CD4-positive, alpha-beta T cell (primary cell): ENCODE measurements at places on chromosomes 16 and 17.

- no peak for DNase-seq
These were observed 1.0 kb downstream of the KIFC3 start for GRCh38 chr16:57801098-57801808.

DNA sequence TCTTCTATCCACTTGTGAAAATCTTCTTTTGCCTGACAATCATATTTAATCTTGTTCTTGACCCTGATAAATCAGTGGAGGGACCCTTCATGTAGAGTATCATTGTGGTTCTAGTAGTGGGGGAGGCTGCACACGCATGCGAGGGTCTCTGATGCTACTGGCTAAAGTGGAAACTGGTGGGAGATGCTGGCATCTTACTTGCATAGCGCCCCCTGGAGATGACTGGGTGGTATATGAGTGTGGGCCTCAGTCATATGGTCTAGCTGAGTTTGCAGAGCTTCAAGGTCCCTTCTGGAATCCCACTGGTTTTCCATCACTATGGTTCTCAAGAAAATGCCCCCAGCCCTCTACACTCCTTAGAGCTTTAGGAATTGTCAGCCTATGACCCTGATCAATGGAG is 236.4 kb upstream of the AXIN2 start:
- no peak for DNase-seq

DNA sequence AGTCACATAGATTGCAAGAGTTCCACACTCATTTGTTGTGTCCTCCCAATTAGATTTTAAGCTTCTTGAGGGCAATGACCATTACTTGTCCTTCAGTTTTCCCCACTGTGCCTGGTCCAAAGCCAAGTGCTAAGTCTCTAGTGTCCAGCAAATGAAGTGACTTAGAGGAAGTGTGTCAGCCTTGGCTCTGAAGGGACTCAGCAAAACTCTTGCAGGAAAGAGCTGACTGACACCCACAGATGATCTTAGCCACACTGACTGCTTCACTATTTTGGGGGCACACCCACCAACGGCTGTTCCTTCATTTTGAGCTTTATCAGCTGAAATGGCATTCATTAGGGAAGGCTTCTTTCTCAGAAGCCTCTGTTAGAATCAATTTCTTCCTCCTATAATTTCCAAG is 358.1 kb downstream of the UTP18 start:
- DNase-seq = no peak

DNA sequence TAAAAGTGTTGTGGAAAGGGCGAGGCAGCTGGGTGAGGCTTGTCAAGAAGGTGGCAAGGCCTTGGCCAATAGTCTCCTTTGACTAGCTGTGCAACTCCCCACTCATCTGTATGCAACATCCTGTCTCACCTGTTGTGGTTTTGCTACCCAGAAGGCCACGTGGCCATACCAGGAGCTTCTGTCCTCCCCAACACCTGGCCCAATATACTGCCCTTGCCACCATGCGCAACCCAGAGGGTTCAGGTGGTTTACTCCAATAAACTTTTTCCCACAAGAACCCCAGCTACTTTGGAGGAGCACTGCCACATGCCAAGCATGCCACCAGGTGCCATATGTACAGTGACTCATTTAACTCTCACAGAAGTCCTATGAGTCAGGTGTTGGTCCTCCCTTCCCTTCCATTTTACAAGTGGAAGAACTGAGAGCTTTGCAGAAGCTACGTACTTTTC is 10.2 kb downstream of the MYO19 start:
- DNase-seq = no peak

DNA sequence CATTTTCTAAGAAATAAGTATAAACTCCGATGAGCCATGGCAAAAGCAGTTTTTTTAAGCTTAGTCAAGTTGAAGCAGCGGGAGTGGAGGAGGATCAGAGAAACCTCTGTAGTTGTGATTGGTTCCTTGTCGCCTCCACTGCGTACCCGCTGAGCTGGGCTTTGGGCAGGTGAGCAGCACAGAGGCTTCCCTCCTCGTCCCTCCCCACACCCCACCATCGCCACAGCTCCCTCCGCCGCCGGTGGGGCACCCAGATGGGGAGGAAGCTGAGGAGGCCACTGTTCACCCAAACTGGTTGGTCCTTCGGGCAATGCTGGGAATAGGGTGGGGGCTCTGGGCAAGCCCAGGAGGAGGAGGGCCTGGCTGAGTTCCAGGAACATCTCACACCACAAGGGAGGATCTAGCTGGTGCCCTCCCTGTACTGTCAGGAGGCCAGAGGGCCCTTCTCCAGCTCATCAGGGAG is 5.2 kb upstream of the MRPL38 start:
- DNase-seq = no peak

DNA sequence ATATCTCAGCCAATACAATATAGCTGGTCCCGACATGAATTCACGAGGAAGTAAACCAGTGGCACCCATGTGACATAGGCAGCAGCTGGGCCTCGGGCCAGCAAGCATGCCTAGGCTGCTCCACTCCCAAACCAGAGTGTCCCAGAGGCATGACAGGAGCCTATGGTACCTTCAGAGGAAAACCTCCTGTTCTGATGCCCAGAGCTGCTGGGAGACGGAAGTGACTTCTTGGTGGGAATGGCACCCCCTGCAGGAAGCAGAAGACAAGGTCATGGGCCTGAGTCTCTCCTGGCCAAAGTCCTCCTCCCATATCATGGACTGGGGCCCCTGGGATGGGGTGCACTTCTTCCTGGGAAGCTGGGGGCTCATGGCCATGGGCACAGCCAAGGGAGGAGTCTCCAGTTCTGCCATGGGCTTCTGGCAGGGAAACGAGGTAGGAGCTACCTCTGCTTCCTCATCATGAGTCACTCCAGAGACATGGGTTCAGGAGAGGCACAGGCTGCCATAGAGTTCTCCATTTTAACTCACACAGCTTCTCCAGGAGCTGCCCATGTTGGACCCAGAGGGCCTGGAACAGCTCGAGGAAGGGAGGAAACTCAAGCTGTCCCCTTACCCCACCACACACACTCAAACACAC is 13.4 kb downstream of the FBF1 start:
- DNase-seq = no peak

GRCh38 chr16:85862476-85863383 is 36.2 kb upstream of the IRF8 start:
- DNase-seq = no peak

GRCh38 chr17:81684442-81684911 is 666 bp downstream of the HGS start:
- no peak for DNase-seq

DNA sequence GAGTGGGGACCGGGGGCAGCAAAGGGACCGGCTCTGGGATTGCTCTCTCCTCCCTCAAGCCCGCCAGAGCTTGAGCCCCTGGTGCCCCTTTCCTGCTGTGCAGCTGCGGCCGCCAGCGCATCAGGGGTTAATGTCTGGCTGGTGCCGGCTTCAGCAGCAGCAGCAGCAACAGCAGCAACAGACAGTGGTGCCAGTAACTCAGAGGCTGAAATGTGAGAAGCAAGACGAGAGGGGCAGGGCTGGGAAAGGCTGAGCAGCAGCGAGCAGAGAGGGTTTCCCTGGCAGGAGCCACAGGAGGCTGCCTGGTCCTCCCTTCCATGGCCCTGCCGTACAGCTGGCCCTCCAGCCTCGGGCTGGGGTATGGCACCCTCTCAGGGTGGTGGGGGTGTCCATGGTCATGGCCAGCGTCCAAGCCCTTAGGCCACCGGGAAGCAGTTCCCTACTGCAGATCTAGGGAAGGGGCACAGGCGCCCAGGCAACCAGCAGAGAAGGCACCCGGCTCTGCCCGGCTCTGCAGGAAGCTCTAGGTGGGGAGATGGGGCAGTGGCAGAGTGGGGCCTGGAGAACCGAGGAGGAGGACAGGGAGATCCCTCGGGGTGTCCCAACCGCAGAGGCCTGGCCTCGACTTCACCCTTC is 21.1 kb upstream of the TFAP4 start:
- no peak for DNase-seq

GRCh38 chr17:51805765-51806164 is 352.7 kb downstream of the CA10 start:
- no peak for DNase-seq

- DNase-seq = no peak
These were observed 54.8 kb downstream of the VMP1 start for GRCh38 chr17:59762049-59762823.
